ENCODE measurements at places on chromosomes 7 and 10.

GRCh38 chr10:110444004-110444337, 53.7 kb upstream of the DUSP5 start:
- no peak for ATAC-seq

GRCh38 chr7:153628825-153629224, 423.4 kb upstream of the DPP6 start:
- no peak for ATAC-seq

DNA sequence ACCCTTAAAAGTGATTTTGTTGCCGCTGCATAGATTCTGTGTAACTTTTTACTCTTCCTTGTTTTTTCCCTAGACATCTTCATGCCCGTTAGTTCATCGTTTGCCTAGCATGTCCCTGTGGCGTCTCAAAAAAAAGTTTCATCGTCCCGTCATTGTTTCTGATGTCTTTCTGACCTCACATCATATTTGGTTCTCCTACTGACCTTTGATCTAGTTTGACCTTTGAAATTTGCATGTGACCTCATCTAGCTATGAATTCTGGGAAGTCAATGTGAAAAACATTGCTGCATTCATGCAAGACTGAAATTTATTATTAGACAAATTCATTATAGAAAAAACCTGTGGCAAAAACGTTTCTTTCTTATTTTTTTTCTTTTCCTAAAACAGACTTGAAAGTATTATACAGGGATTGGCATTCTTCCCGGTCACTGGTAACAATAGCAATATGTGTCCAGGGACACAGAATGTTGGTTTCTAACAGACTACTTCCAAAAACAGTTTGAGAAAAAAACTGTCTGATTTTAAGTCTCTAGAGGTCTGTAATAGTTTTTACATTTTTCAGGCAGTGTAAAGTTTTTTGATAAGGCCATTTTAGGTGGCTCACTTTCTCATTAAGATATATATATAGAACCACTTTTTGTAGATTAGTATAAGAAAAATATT, 280.9 kb downstream of the USP6NL start:
- ATAC-seq, result no peak

GRCh38 chr10:55500931-55501559, 700.0 kb upstream of the PCDH15 start:
- no peak for ATAC-seq

DNA sequence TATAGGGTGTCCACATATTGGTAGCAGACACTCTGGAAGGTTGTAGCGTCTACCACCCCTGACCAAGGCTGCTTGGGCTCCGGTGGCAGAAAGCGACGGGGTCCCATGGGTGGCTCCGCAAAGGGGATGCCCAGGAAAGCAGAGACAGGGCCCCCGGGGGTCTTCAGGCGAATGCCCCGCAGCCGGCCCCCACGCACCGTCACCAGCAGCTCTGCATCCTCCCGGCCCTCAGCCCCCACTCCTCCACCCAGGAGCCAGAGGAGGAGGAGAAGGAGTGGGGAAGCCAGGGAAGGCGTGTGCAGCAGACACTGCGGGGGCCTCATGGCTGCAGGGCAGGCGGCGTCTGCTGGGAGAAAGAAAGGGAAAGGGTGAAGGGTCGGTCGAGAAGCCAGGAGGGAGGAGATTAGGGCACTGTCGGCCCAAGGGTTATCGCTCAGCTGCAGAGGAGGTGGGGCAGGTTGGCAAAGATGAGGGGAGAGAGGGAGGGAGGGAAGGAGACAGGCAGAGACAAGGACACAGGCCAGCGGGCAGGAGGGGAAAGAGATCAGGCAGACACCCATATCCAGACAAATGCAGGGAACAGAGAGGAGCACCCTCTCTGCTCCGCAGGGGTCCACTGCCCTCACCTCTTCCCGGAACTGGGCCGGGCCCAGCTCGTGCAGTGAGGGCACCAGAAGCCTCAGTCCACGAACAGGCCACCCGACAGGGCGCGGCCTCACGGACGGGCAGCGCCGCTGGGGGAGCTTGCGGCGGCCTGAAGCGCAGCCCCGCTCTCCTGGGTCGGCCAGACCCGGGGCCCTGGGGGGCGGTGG, 1.6 kb downstream of the ACHE start:
- ATAC-seq, result no peak

- ATAC-seq, result no peak
Measured at GRCh38 chr10:33345236-33345635, 10.8 kb upstream of the NRP1 start.

DNA sequence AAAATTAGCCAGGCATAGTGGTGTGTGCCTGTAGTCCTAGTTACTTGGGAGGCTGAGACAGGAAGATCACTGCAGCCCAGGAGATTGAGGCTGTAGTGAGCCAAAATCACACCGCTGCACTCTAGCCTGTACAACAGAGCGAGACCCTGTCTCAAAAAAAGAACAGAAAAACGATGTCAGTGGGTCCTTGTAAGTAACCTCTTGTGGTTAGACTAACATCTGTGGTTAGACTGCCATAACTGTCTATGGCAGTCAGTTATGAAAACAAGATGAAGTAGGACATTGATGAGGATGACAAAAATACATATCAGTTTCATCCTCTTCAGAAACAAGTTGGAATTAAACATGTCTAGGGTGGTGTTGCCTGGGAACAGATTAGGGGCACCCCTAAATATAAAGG, 53.3 kb downstream of the AKAP9 start:
- no peak for ATAC-seq

DNA sequence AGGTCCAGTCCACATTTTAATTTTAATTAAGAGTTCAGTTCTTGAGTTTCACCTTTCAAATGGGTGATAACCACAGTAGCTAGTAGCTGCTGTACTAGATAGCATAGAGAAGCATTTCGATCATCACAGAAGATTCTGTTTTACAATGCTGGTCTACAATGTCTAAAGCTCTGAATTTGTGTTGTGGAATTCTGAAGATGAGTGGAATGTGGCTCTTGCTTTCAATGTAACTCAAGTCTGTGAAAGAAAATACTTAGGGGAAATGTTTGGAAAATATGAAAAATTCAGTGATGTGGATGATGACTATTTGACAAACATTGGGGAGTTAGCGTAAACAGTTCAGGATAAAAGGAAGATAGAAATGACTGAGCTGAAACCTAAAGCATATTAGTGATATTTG, 139.4 kb downstream of the GNAT3 start:
- ATAC-seq, result no peak

- ATAC-seq, result peak; percentile 54
Measured at GRCh38 chr10:49592726-49593563, 17.2 kb upstream of the SLC18A3 start.

GRCh38 chr10:18473424-18474117, 177.8 kb downstream of the NSUN6 start:
- ATAC-seq, result no peak

Data from activated T-helper 17 cell treated with anti-CD3 and anti-CD28 coated beads, Interleukin-2, amount 50 U/mL, for 72 hours (primary cell).